ENCODE measurements at places on chromosomes 2 and 18.

DNA sequence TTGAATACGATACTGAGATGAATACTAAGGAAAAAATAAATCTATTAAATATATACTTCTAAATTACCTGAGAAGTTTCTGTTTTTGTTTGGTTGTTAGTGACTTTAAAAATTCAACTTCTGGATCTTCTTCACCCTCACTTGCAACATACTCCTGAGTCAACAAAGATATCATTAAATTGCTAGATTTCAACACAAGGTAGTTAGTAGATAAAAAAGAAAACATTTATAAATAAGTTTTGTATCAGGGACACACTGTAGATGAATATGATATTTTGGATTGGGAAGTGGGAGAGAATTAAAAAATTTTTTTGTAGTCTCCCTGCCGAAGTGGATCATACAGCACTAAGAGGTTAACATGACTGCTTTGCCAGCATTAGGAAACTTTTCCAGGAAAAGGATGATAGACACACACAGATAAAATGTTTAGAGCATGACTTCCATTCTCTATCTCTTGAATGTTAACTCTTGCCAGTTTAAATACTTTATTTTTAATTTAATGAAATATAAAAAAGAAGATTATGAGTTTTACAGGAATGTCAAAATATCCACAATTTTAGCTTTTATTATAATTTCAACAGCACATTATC is 15.9 kb downstream of the SP9 start:
- no peak for DNase-seq

DNA sequence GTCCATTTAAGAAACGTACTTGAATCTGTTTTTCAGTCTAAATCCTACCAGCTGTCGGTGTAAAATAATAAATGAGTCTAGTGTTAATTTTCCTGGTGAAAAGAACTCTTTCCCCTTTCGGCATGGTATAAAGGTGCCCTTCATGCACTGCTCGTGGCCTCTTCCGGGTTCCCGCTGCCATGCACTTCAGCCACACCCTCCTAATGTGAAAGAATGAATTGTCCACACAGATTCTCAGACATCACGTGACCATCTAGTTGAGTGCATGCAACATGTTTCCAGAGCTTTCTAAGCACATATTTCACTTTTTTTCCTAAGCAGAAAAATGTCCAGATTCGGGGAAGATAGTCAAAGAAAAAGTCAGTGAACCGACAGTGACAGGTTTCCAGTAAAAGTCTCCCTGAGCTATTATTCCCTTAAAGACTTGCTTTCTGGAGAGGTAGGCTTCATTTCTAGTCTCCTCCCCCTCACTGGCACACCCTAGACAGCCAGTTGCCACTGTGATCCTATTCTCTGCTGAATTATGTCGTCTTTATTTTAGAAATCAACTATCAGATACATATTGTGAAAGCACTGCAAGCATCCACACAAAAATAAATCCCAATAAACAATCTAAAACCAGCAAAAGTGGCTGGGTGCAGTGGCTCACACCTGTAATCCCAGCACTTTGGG is 65.9 kb upstream of the RPL31 start:
- no peak for DNase-seq

DNA sequence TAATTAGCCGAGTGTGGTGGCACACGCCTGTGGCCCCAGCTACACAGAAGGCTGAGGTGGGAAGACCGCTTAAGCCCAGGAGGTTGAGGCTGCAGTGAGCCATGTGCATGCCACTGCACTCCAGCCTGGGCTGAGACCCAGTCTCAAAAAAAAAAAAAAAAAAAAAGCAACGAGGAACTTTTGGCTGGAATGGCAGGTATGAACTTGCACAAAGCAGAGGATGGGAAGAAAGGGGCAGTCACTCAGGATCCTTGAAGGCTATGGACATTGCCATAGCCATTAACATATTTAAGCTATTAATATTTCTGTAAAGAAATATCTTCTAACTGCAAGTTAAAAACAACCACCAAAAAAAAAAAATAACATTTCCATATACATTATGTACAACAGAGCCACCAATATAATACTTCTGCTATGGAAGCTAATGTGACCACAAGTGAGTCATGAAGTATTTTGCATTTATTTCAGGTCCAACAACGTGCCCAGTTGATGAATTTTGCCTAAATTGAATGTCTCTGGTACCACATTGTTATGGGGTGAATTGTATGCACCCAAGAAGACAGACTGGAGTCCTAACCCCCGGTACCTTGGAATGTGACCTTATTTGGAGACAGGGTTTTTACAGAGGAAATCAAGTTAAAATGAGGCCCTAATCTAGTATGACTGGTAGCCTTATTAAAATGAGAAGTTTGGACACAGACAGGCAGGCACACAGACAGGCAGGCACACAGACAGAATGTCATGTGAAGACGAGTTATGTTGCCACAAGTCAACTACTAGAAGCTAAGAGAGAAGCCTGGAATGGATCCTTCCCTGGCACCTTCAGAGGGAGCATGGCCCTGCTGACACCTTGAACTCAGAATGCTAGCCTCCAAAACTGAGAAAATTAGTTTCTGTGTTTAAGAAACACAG is 102.8 kb downstream of the RBMS1 start:
- no peak for DNase-seq

GRCh38 chr18:10061566-10062140 is 147.8 kb downstream of the VAPA start:
- DNase-seq: no peak

GRCh38 chr2:193824474-193824873 is 1629.7 kb upstream of the TMEFF2 start:
- no peak for DNase-seq

- no peak for DNase-seq
Observed at GRCh38 chr2:80217446-80217845, 87.1 kb downstream of the LRRTM1 start.

DNA sequence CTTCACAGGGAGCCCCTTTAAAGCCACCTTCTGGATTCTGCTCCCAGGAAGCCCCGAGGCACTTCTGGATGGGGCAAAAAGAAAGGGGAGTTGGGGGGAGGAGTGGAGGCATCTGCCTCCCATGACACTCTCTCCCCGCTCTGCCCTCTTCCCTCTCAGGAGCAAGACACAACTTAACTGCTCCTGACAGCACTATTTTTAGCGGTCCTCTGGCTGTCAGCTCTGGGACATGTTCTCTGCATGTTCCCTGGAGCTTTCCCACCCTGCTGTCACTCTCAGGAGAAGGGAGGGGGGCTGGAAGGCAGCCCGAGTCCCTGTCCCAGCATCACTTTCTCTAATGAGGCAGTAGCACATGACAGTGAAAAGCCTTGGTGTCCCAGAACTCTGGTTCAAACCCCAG is 32.3 kb downstream of the PLB1 start:
- no peak for DNase-seq

- DNase-seq: no peak
Observed at GRCh38 chr18:48922801-48923730, 27.7 kb downstream of the SMAD7 start.

DNA sequence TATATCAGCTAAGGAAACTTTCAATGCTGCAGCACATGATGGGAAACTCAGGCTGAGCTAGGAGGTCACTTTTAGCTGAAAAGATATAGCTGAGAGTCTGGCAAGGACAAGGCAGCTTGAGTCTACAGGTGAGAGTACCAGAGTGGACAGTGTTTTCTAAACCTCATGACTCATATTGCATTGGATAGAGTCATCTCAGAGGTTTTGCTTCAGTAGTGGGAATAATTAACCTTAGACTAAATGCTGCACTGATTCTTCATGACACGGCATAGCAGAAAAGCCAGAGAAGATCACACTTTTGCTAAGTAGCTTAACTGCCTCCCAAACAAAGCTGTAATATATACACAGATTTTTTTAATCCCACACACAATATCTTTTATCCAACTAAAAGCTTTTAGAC is 865.0 kb upstream of the CDH2 start:
- no peak for DNase-seq

GRCh38 chr18:55031979-55032378 is 72.7 kb upstream of the CCDC68 start:
- DNase-seq: no peak

DNA sequence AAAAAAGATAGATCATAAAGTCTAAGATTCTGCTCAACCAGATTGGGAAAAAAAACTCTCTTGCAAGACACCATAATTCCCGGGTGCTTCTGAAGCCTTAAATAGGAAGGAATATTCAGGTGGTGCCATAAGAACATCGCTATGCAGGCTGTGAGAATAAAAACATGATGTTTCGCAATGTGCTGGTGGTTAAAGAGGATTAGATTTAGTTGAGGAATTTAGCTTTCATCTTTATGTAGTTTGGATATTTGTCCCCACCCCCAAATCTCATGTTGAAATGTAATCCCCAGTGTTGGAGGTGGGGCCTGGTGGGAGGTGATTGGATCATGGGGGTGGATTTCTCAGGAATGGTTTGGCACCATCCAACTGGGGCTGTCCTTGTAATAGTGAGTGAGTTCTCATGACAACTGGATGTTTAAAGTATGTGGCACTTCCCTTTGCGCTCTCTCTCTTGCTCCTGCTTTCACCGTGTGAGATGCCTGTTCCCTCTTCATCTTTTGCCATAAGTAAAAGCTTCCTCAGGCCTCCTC is 132.2 kb downstream of the AKAIN1 start:
- DNase-seq: no peak

DNA sequence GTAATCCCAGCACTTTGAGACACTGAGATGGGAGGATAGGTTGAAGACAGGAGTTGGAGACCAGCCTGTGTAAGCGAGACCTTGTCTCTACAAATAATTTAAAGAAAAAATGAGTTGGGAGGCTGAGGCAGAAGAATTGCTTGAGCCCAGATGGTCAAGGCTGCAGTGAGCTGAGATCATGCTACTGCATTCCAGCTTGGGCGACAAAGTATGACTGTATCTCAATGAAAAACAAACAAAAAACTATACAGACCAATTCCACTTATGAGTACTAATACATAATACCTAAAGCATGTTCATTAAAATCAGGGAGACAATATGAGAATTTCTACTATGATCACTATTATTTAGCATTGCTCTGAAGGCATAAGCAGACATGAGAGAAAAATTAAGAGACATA is 12.6 kb downstream of the RNF149 start:
- no peak for DNase-seq

GRCh38 chr18:67514465-67514864 is 2.1 kb downstream of the DSEL start:
- no peak for DNase-seq

DNA sequence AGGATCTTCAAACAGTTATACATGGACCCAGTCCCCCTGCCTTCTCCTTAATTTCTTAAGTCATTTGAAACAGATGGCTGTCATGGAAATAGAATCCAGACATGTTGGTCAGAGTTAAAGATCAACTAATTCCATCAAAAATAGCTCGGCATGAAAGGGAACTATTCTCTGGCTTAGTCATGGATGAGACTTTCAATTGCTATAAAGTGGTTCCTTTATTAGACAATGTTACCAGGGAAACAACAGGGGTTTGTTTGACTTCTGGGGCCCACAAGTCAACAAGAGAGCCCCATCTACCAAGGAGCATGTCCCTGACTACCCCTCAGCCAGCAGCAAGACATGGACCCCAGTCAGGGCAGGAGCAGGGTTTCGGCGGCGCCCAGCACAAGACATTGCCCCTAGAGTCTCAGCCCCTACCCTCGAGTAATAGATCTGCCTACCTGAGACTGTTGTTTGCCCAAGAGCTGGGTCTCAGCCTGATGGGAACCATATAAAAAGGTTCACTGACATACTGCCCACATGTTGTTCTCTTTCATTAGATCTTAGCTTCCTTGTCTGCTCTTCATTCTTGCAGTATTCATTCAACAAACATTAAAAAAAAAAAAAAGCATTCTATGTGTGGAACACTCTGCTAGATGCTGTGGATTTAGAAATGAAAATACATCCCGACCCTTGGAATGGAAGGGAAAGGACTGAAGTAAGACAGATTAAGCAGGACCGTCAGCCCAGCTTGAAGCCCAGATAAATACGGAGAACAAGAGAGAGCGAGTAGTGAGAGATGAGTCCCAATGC is 4.6 kb downstream of the TTR start:
- DNase-seq: no peak

DNA sequence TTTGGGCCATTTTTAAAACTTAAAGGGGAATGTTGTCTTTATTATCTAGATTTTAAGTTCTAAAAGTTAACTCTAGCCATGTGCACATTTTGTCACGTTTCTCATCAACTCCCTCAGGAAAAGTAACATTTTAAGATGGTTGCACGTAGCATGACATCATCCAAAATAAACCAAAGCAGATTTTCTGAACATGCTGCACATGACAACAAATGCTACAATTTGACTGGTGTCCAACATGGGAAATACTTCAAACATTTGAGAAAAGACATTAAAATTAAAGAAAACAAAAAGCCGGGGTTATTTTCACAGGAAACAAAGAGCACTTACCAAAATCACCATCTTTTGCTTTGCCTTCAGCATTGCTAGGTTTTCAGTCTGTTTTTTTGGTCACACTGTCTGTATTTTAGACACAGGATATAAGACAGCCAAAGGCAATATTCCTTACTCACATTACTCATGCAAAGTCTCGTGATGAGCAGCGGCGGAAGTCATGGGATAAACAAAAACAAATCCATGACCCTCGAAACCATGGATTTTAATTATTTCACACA is 51.3 kb upstream of the RND3 start:
- DNase-seq: no peak

DNA sequence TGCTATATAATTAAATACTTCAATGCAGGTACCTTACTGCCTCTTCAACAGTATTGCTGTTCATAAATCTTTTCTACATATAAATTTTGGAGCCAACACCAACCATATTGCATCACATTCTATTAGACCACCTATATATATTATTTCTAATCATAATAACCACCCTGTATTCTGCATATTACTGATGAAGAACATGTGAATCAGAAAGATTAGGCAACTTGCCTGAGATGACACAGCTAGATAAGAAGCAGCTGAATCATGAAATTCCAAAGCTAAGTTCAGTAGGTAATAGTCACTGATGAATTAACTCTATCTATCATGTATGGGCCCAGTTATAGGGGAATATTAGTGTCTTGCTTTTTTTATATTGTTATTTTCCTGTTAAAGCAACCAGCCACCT is 161.8 kb downstream of the AGPS start:
- DNase-seq: no peak

GRCh38 chr2:60717691-60718090 is 38.4 kb upstream of the PAPOLG start:
- no peak for DNase-seq

GRCh38 chr2:105560157-105560556 is 161.3 kb upstream of the FHL2 start:
- DNase-seq: no peak

- no peak for DNase-seq
Observed at GRCh38 chr2:156918410-156918809, 339.1 kb upstream of the GALNT5 start.

- no peak for DNase-seq
Observed at GRCh38 chr2:169116327-169116726, 47.0 kb downstream of the DHRS9 start.

- DNase-seq: no peak
Observed at GRCh38 chr2:10400568-10400977, 47.6 kb downstream of the ODC1 start.

GRCh38 chr2:203583701-203584100 is 48.6 kb upstream of the RAPH1 start:
- DNase-seq: no peak

GRCh38 chr2:135183822-135184221 is 131.7 kb downstream of the RAB3GAP1 start:
- no peak for DNase-seq
